ENCODE measurements at places on chromosomes 16 and 17. TPM values are rescaled to one million over a fixed set of nuclear protein-coding genes. Genes with fewer than 3 reads are reported as not detected.

DNA sequence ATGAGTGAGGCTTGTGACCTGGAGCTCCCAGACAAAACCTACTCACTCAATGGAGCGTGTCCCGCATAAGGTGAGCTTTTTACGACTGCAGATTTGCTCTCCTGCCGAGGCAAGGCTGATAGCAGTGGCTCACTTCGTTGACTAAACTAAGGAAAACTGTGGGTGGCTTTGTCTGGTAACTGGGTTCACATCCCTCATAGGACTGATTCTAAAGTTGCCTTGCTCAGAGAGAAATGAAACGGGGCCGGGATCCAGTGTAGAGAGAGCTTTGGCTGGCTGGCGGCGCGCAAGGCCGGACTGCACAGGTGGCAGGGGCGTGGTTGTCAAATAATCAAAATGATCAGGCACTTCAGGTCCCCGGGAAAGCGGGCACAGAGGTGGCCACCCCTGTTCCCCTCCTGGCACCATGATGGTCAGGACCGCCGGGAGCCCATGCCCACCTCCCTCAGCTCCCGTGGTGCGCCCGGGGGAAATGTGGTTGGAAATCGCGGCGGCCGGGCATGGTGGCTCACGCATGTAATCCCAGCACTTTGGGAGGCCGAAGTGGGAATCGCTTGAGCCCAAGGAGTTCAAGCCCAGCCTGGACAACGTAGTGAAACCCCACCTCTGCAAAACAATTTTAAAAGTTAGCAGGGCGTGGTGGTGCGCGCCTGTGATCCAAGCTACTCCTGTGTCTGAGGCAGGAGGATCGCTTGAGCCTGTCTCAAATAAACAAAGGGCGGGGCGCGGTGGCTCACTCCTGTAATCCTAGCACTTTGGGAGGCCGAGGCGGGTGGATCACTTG is 26.6 kb upstream of the OR1F1 start:
- no peak overlapping the region for H3K4me3 ChIP-seq
- no peaks in the 10 kb centered on the region for H3K36me3 ChIP-seq
- DNase-seq = no peak
- no peak overlapping the region for H3K27ac ChIP-seq
- H3K27me3 ChIP-seq = peaks cover 11% of the 10 kb centered on the region

DNA sequence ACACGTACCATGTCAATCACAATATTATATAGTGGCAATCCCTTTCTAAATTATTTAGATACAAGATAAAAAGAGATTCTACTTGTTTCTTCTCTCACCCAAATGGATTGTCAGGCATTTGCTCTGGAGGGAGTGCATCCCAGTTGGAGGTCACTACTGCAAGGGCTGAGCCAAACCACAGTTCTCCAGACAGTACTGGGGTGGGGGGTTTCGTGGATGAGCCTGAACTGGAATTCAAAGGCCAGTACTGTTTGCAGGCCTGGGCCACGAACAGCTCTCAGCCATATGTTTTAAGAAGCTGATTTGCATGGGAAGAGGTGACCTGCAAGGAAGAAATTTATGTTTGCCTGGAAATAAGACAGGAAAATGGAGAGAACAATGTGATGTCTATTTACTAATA is 314.9 kb downstream of the PMP22 start:
- H3K27me3 ChIP-seq = no peaks in the 10 kb centered on the region
- DNase-seq = no peak
- H3K27ac ChIP-seq = no peak overlapping the region
- H3K4me3 ChIP-seq = no peak overlapping the region

GRCh38 chr16:66920924-66921680 is 2.4 kb upstream of the CDH16 start:
- H3K36me3 ChIP-seq = no peaks in the 10 kb centered on the region
- no peak for DNase-seq
- peaks cover 32% of the 10 kb centered on the region for H3K27me3 ChIP-seq

- H3K4me1 ChIP-seq = peaks cover 6% of the 10 kb centered on the region
- no peaks in the 10 kb centered on the region for H3K27me3 ChIP-seq
- peak; percentile 98 for DNase-seq
- H3K36me3 ChIP-seq = no peaks in the 10 kb centered on the region
Measured at GRCh38 chr16:11636172-11636721, 32.0 kb upstream of the SNN start.

- H3K4me1 ChIP-seq = no peaks in the 10 kb centered on the region
- H3K27ac ChIP-seq = no peak overlapping the region
- H3K36me3 ChIP-seq = no peaks in the 10 kb centered on the region
- no peak overlapping the region for H3K4me3 ChIP-seq
- no peak for DNase-seq
Measured at GRCh38 chr16:57635266-57636097, 7.1 kb downstream of the ADGRG1 start.

- DNase-seq = no peak
- no peak overlapping the region for H3K4me3 ChIP-seq
- H3K27me3 ChIP-seq = no peaks in the 10 kb centered on the region
- H3K4me1 ChIP-seq = peaks cover 35% of the 10 kb centered on the region
- H3K36me3 ChIP-seq = no peaks in the 10 kb centered on the region
Measured at GRCh38 chr17:77425791-77426641, 285.2 kb downstream of the SEC14L1 start.

GRCh38 chr16:81639931-81640680 is 139.0 kb upstream of the PLCG2 start:
- no peak overlapping the region for H3K4me3 ChIP-seq
- no peak for DNase-seq
- peaks cover 3% of the 10 kb centered on the region for H3K4me1 ChIP-seq
- no peaks in the 10 kb centered on the region for H3K27me3 ChIP-seq

Gene TPSG1
- not detected for total RNA-seq

Gene SOCS3
- total RNA-seq = 32.9 TPM

Gene FAM83G
- 44.5 TPM for total RNA-seq

Gene TOX3
- total RNA-seq = 13.7 TPM

Measured in GM23338 (cell line).